A549 treated with ZK216348 at 1 μM for 4 hours (cell line): ENCODE measurements at places on chromosomes 7 and 10. TPM values are rescaled to one million over a fixed set of nuclear protein-coding genes. Genes with fewer than 3 reads are reported as not detected.

ZNF479 gene
- not detected in 5 replicates for total RNA-seq

RSU1 gene
- total RNA-seq = 78.5 to 89.4 TPM (median 83.3 TPM) in 5 replicates

PITRM1 gene
- total RNA-seq = 75.6 to 86.2 TPM (median 82.5 TPM) in 5 replicates

ITGA8 gene
- total RNA-seq = 0.02 TPM in 1 of 5 replicates, not detected in the others

CYP26A1 gene
- 1.6 to 3.9 TPM (median 2.5 TPM) in 5 replicates for total RNA-seq

FEZF1 gene
- not detected in 5 replicates for total RNA-seq

MMRN2 gene
- total RNA-seq = 0.57 to 1.4 TPM (median 1.0 TPM) in 5 replicates

WIPF3 gene
- total RNA-seq = 0.49 to 0.77 TPM (median 0.62 TPM) in 5 replicates

CYP2C18 gene
- total RNA-seq = 0.11 to 0.12 TPM in 2 of 5 replicates, not detected in the others

COL28A1 gene
- 0.45 to 0.94 TPM (median 0.72 TPM) in 5 replicates for total RNA-seq

ENO4 gene
- total RNA-seq = 0.16 to 0.74 TPM (median 0.38 TPM) in 5 replicates

GIMAP6 gene
- total RNA-seq = not detected in 5 replicates

ZNF804B gene
- not detected in 5 replicates for total RNA-seq

ASZ1 gene
- total RNA-seq = not detected in 5 replicates

HSPA12A gene
- 9.5 to 13.3 TPM (median 11.5 TPM) in 5 replicates for total RNA-seq

COMTD1 gene
- total RNA-seq = 29.4 to 59.4 TPM (median 50.0 TPM) in 5 replicates

CCDC3 gene
- total RNA-seq = 0.72 to 1.3 TPM (median 1.1 TPM) in 5 replicates

MDFIC gene
- total RNA-seq = 20.1 to 31.9 TPM (median 23.7 TPM) in 5 replicates

PNLIPRP2 gene
- 0.12 TPM in 1 of 5 replicates, not detected in the others for total RNA-seq

MOGAT3 gene
- total RNA-seq = not detected in 5 replicates

BHLHA15 gene
- total RNA-seq = 0.36 to 0.56 TPM (median 0.53 TPM) in 4 of 5 replicates, not detected in the other

TRIM50 gene
- not detected in 5 replicates for total RNA-seq

SEC24C gene
- total RNA-seq = 39.6 to 66.6 TPM (median 61.1 TPM) in 5 replicates

PAX4 gene
- not detected in 5 replicates for total RNA-seq

LIPK gene
- total RNA-seq = not detected in 5 replicates

HYCC1 gene
- total RNA-seq = 12.2 to 25.2 TPM (median 18.7 TPM) in 5 replicates

TBC1D12 gene
- total RNA-seq = 3.7 to 6.8 TPM (median 5.5 TPM) in 5 replicates

CYP26C1 gene
- total RNA-seq = not detected in 5 replicates

HMX2 gene
- total RNA-seq = 0.20 to 0.25 TPM (median 0.22 TPM) in 3 of 5 replicates, not detected in the others
